ENCODE measurements at places on chromosomes 11 and 22.

DNA sequence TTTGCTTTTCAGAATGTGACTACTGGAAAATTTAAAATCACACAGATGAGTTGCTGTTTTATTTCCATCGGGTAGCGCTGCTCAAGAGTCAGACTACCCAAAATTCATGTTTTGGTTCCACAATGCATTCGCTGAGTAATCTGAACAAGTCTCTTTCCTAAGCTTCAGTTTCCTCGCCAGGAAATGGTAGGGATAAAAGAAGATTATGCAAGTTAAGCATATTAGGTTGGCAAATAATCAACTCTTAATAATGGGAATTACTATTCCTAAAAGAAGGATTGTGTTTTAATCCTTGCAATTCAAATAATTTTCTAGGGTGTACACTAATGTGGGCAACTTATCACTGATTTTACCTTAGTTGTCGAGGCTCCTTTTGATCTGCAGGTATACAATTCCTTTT, 326.5 kb downstream of the LARGE1 start:
- DNase-seq: no peak

GRCh38 chr11:697811-698311, 2.2 kb downstream of the TMEM80 start:
- no peak for DNase-seq

- no peak for DNase-seq
Observed at GRCh38 chr11:27464909-27465308, 7.7 kb downstream of the LGR4 start.

DNA sequence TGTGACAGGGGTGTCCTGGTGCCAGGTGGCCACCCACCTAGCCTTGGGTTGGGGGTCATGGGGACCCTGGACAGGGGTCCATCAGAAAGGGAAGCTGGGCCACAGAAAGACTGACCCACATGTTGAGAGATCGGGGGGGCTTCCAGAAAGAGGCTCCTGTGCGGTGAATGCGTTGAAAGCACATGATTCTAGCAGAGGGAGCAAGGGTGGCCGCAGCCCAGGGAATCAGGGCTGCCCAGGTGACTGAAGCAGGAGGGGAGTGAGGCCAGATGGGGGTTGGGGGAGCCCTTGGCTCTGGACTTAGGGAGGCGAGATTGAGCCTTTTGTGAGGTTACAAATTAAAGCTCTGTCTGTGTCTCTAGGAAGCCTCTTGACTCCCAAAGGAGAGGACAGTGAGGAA, 80.7 kb downstream of the MORC2 start:
- DNase-seq: no peak

- no peak for DNase-seq
Observed at GRCh38 chr11:80519596-80520506, 1079.0 kb upstream of the TENM4 start.

DNA sequence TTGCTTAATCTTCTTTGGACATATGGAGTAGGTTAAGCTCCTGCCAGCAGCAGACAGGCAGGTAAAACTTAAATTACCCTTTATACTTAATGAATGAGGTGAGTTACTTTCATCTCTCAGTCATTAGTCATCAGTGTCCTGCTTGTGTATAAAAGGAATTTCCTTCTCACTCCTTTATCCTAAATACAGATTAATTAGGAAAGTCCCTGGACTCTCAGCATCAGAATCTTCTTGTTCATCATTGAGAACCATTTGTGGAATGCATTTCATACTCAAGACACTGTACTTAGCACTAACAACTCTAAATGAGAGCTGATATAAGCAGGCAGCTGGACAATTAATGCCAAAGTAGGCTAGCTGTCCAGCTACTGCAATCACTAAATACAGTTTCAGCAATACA, 630.4 kb downstream of the METTL15 start:
- no peak for DNase-seq

Measured in stimulated activated CD4-positive, alpha-beta T cell treated with anti-CD3 and anti-CD28 coated beads, TNF-alpha, amount 100 ng/mL, for 1 hour (primary cell).